ENCODE measurements at places on chromosomes 16 and 17.

DNA sequence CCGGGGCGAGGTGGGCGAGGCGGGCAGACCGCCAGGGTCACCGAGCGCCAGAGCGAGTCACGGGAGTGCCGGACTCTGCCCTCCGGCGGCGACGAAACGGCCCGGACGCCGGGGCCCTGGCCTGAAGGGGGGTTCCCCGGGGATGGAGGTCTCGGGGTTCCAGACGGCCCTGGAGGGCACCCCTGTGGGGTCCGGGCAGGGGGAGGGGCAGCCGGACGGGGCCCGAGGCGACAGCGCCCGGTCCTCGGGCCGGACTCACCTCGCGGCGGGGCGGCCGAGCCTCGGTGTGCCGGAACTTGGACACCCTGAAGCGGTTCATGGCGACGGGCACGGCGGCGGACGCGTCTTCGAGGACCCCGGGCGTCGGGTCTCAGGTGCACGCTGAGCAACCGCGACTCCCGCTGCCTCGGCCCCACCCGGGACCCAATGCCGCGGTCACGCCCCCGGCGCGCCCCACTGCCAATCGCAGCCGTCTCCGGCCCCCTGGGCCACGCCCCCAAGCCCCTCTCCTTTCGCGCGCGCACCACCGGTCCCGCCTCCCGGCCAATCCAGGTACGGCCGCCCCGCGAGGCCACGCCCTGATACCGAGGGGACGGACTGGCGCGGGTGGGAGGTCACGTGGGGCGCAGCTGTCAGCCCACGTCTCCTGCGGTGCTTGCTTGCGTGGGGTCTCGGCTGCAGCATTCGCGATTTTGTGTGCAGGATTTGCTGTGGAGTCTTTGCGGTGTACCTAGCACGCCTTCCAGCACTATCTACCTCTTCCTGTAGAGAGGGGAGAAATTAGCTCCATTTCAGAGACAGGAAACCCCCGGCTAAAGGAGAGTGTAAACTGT lies at the start of gene CORO7:
TSS of gene CORO7 (minus strand) at position 397 of the 833 bp plus-strand sequence. CDS start at position 319, 78 bp downstream.
- DNase-seq, result peak; percentile 98

DNA sequence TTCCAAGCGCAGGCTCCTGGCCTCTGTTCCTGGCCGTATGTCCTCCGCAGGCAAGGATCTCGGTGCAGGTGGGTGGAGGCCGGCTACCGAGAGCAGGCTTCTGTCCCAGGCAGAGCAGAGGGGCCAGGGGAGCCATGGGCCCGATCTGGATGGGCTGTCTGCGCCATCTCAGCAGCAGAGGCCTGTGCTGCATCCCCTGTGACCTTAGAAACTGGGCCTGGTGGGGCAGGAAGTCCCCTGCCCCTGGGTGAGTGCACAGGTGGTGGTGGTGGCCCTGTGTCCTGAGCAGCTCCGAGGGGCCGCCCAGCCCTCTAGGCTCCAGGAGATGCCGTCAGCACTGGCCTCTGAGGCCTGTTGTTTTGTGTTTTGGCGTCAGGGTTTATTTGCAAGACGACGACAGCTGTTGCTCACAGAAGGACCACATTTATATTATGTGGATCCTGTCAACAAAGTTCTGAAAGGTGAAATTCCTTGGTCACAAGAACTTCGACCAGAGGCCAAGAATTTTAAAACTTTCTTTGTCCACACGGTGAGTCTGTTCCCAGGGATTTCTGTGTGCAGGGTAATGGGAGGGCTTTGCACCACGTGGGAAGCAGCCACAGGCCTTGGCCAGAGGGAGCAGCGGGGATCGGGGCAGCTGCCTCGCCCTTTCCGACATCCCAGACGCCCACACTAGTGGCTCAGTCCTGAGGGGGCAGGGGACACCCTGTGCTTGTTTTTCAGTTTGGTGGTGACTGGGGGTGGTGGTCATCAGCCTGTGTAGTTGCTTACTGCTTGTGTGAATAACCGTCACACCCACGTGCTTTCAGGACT lies 59.1 kb downstream of the PDPK1 start:
- DNase-seq, result no peak

DNA sequence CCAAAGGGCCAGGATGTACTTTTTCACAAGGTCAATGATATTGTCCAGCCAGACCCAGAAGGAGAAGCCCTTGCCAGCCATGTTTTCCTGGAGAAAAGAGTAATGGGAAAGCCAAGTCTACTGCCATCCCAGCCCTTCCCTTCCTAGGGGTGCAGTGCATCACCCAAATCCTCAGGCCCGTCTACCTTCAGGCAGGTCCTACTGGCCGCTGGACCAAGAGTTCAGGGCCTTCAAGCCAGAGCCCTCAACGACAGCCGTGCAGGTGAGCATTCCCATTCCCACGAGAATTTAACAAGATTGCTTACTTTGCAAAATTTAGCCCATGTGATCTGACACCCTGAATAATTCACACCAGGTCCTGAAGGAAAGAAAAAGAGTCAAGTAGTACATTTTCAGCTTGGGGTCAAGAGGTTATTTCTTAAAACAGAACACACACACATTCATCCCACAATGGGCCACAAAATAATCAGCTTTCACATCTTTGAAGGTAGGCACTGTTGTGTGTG lies 35.0 kb downstream of the STAT5A start:
- no peak for DNase-seq

DNA sequence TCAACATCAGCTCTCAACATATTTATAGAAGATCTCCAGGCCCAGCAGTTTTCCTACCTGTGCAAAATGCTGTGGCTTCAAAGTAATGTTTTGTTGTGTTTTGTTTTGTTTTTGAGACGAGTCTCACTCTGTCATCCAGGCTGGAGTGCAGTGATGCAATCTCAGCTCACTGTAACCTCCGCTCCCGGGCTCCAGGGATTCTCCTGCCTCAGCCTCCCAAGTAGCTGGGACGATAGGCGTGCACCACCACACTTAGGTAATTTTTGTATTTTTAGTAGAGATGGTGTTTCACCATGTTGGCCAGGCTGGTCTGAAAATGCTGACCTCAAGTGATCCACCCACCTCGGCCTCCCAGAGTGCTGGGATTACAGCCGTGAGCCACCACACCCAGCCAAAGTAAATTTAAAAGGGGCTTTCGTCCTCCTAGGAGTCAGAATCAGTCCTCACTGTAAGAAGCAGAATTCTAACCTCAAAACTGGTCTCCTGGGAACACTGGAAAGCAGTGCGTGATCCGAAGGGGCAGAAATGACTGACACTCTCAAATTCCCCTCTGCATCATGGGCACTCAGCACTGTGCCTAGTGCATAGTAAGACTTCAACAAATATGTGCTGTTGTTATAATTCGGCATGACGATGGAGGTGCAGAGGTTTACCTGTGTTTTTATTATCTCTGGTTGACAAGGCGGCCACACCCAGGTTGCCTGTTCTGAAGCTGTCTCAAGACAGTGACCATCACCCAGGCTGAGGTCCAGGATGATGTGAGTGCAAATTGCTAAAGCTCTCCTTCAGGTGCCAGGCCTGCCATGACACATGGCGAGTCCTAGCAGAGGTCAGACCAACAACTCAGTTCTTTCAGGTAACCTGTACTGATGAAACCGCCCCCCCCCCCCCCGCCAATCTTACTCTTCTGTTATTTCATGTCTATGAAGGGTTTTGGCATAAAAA lies 59.8 kb downstream of the ADCY9 start:
- DNase-seq, result no peak

GRCh38 chr17:68326681-68327080 lies 35.4 kb downstream of the ARSG start:
- DNase-seq, result no peak

DNA sequence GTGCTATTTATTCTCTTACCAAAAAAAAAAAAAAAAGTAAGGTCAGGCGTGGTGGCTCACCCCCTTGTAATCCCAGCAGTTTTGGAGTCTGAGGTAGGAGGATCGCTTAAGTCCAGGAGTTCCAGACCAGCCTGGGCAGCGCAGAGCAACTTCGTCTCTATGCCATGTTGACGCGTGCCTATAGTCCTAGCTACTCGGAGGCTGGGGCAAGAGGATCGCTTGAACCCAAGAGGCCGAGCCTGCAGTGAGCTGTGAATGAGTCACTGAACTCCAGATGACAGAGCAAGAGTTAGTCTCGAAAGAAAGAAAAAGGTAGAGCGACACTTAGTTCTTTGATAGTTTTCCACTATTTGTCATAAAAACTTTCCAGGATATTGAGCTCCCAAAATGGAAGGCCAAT lies 1.4 kb upstream of the TENT4B start:
- peak; percentile 14 for DNase-seq

DNA sequence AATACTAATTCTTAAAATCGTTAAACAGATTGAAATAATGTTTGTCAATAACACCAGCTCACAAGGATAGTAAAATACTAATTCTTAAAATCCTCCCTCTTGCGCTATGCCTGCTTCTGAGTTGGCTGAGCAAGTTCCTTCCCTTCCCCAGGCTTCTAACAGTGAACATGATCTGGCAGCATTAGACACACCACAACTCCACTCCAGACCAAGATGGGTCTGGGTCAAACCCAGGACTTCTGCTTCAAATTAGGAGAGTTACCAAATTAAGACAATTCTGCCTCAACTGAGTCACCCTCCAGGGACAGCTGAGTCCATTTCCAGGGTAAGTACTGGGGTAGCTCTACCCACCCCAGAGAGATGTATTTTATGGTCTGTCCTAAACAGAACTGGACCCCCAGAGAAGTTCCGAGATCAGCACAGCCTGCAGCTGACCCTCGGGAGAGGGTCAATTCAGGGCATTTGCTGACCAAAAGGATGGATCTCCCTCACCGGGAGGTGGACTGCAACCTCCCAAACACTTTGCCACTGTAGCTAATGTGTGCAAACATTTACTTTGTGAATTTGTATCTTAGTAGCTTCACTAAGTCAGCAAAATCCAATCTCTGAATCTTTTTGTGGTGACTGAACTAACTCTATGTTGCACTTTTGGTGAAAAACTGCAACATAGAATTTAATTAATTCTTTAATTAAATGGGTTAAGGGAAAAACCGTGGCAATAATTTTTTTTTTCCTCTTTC lies 48.8 kb downstream of the ADCY9 start:
- DNase-seq, result no peak

- no peak for DNase-seq
Measured at GRCh38 chr17:27849474-27850185, 43.5 kb downstream of the LYRM9 start.
